ENCODE measurements at places on chromosomes 1 and 21.

DNA sequence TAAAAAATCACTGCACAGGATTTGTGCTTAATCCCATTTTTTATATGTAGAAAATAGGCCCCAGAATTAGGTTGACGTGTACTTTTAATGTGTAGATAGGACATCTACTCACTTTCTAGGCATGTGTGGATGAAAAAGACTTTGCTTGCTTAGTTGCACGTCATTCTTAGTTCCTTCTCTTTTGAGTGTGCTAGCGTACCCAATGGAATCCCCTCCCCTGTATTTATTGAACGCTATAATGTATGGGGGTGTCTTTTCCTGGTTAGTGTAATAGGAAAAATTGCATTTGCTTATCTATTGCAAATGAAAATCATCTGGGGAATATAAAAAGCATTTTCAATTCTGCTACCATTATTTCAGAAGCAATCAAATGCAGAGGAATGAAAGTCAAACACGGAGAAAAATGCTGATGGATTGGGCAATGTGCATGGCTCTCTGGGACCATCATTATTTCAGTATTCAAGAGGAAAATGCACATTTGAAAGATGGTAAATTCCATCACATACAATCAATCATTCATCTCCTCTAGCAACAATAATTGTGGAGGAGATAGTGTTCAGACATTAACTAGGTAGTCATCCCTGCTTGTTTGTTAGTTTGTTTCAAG, 277.0 kb upstream of the B3GALT2 start:
- DNase-seq = no peak

- DNase-seq = peak; percentile 80
Observed at GRCh38 chr1:230145953-230146476, 79.0 kb downstream of the GALNT2 start.

GRCh38 chr1:214838351-214838750, 235.4 kb downstream of the CENPF start:
- no peak for DNase-seq

DNA sequence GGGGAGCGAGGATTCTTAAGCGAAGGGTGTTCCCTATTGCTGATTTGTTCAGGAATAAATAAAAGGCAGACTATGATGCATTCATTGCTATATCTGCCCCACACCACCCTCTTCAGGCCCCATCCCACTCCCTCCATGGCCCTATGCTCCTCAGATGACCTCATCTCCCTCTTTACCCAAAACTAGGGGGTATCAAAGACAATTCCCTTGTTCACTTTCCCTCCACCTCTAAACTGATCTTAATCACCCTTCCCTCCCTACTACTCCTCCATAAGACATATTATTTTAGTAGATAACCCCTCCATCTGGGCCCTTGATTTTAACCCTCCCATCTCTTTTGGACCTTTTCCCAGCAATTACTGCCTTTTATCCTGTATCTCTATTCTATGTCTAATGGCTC, 434.9 kb upstream of the RUNX1 start:
- DNase-seq = no peak

All from CMK (cell line).